ENCODE measurements at places on chromosomes 13 and 19.

DNA sequence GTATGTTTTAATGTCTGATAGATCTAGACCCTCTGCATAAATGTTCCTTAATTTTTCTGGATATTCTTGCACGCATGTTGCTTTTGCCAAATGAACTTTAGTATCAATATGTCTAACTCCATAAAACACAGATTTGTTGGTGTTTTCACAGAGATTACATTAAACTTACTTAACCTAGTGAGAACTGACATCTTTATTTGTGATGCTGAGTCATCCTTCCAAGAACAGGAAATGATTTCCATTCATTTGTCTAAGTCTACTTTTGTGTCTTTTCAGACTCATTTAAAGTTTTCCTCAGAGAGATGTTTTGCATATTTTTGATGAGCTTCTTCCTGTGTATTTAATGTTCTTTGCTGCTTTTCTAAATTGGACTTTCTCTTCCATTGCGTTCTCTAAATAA is 184.0 kb downstream of the SLC7A1 start:
- DNase-seq, result no peak

DNA sequence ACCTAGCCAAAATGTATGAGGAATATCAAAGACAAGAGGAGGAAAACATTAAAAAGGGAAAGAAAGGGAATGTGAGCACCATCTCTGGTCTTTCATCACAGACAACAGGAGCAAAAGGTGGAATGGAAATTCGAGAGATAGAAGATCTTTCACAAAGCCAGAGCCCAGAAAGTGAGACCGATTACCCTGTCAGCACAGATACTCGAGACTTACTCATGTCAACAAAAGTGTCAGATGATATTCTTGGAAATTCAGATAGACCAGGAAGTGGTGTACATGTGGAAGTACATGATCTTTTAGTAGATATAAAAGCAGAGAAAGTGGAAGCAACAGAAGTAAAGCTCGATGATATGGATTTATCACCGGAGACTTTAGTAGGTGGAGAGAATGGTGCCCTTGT is 217.0 kb downstream of the NBEA start:
- DNase-seq, result no peak

DNA sequence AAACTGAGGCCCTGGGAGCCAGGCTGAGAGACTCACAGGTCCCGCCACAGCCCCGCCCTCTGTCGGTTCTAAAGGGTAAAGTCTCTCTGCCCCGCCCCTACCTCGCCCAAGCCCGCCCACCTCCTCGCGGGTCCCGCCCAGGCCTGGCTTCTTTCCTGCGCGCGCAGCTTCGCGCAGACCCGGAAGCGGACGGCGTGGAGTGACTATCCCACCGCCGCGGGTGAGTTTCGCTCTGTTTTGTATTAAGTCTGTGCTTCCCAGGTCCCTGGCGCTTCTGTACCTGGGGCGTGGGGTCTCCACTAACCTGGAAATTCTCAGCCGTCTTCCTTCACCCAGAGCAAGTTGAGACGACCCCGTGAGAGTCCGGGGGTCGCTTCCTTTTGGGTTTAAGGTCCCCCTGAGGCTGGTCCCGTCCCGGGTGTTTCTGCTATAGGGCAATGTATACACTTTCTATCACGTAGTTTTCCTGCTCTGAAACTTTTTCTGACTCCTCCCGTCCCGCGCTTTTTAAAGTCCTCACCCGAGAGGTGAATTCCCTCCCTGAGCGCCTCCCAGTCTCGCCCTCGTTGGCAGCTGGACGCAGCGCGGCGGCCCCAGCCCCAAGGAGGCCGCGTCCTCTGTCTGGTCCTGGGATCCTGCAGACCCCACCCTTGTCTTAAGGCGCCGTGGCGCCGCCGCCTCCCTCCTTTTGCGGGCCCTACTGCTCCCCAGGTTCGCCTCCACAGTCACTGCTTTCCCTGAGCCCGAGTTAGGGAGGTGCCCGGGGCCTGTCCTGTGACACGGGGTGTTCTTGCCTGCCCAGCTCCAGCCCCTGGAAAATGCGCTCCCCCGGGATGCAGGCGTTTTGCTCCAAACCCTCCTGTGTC is at the start of gene ZNF765:
Gene ZNF765 (plus strand): TSS at position 176 of the 866 bp plus-strand sequence. CDS start 2,867 bp downstream, outside the sequence.
- DNase-seq, result peak; percentile 90

DNA sequence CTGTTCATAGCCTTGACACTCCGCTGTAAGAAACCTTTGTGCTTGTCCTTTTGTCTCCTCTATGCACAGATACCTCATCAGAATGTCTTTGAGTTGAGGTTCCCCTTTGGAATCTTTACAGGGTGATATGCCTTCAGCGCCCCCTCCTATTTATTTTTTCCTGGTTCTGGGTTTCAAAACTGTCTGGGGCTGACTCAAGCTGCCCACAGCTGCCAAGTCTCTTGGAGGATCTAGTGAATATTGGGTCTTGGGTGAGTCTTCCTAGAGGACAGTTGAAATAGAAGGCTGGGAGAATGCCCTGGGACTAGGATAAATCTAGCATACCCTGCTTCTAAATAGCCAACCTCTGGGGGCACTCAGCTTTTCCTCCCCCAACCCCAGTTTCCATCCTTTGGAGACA is 930 bp downstream of the ZNF136 start:
- DNase-seq, result no peak

DNA sequence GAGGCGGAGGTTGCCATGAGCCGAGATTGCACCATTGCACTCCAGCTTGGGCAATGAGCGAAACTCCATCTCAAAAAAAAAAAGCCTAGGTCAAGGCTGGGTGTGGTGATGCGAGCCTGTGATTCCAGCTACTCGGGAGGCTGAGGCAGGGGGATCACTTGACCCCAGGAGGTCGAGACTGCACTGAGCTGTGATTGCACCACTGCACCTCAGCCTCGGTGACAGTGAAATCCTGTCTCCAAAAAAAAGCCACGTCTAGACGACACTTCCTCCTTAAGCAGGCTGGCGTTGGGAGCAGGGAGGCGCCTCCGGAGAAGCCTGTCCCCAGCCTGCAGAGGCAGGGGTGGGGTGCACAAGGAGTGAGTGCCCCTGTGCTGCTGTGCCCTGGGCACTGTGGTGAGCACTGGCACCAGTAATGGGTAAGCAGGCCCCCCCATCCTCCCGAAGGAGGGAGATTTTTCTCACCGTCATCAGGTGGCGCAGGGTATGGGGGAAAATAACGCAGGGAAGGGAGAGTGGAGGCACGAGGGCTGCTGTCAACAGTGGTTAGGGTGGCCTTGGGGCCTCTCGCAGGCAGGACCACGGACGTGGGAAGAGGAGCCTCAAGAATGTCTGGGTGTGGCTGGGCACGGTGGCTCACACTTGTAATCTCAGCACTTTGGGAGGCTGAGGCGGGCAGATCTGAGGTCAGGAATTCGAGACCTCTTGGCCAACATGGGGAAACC is 706 bp downstream of the P2RY11 start:
- no peak for DNase-seq

DNA sequence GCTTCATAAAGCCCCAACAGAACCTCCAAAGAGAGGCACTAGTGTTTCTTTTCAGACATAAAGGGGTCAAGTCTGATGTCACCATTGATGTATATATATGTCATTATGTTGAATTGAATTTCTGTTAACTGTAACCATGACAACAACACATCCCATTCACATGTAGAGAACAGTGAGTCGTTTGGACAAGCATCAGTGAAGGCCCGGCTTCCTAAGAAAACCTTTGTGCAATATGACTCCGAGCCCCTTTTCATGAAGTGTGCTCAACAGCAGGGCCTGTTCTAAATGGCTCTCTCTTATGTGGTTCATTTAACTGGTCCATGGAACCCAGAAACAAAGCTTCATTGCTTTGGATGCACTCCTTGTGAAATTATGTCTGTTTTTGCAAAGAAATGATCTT is 67.2 kb upstream of the UBL3 start:
- no peak for DNase-seq

- no peak for DNase-seq
Measured at GRCh38 chr13:28744656-28745055, 25.9 kb upstream of the SLC46A3 start.
